ENCODE measurements at places on chromosomes 6 and 20.

DNA sequence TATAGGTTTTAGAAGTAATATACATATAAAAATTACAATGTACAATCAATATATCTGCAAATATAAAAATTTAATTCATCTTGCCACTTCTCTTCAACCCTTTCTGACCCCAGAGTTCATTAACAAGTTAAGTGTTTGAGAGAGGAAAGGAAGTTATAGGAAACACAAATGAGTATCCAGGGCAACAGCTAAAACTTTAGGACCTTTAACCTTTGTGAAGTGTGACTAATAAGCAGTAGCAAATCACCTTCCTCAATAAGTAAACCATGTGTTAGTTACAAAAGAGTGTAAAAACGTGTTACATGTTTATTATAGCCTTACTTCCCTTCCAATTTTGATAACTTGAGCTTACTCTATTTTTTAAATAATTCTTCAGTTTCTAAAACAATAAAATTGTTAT is 73.4 kb upstream of the SIM1 start:
- DNase-seq = no peak

GRCh38 chr20:33229843-33230242 is 6.0 kb upstream of the BPIFA1 start:
- DNase-seq = no peak

GRCh38 chr6:136524339-136524935 is 25.8 kb downstream of the MAP7 start:
- DNase-seq = no peak

DNA sequence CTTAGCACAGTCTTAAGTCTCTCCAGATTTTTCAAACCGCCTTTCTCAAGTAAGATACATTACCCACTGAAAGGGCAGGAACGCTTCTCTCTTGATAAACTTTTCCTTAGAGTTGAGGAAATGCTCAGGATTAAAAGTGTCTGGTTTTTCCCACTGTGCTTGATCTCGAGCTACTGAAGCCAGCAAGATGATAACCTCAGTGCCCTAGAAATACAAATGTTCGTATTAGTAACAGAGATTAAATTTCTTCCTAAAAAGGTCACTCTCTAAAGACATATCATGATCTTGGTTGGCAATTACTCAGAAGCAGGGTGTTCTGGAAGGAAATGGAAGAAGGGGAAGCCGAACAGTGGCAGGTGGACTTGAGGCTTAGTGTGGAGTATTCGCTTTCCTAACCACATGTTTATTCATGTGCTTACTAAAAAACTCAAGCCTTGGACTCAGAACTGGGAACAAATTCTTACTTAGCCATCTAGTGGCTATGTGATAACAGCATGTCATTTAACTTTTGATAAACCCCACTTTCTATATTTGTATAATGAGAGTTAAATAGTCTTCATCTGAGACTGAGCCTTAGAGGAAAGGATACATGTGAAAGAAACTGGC is 20.1 kb downstream of the C6orf141 start:
- DNase-seq = no peak

GRCh38 chr6:169034516-169035167 is 219.0 kb downstream of the THBS2 start:
- DNase-seq = no peak

- peak; percentile 23 for DNase-seq
These were observed 542 bp downstream of the TUBE1 start for GRCh38 chr6:112086744-112087135.

DNA sequence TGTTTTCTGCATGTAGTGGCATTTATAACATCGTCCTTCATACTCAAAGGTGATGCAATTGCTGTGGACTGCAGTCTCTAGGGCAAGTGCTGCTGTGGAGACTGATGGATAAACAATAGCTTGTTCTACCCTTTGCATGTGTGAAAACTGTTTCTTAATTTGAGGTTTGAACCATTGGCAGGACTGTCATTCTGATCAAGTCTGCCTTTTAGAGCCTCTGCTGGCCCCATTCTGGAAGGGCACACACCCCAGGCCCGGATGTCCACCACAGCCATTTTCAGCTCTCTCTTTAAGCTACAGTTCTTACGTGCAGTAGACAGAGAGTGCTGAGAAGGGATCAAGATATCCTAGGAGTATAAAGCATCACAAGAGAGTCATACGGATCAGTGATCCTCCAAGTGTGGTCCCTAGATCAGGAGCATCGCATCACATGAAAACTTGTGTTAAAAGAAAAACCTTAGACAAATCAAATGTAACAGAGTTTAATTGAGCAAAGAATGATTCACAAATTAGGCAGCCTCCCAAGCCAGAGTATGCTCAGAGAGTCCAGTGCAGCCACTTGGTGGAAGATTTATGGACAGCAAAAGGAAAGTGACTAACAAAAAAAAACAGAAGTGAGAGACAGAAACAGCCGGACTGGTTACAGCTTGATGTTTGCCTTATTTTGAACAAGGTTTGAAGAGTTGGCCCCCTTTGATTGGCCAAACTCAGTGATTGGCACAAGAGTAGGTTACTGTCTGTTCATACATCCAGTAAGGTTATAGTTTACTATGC is 52.0 kb downstream of the FRK start:
- DNase-seq = no peak

GRCh38 chr6:85364344-85364743 is 85.5 kb upstream of the NT5E start:
- no peak for DNase-seq

GRCh38 chr6:28226460-28226859 is 1.4 kb downstream of the ZSCAN9 start:
- no peak for DNase-seq

DNA sequence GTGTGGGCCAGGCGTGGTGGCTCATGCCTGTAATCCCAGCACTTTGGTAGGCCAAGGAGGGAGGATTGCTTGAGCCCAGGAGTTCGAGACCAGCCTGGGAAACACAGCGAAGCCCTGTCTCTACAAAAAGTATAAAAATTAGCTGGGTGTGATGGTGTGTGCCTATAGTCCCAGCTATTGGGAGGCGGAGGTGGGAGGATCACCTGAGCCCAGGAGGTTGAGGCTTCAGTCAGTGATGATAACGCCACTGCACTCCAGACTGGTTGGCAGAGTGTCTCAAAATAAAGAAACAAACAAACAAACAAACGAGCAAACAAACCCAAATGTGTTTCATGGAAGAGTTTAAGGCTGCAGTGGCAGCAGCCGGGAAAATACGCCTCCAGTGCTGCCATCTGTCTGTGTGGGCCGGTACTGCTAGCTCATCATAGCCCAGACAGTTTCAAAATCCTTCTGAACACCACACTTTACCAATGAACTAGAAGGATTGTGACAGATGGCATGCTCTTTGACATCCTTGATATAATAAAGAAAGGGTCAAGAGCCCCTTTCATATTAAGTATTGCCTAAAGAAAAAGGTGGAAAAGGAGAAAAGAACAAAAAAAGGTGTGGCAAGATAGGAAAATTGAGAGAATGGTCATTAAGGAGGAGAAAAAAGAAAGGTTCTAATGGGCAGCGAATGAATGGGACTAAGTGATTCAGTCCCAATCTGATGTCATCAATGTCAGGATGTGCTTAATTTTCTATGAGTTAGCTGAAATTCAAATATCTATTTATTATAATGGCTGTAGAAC is 298.6 kb downstream of the SYNE1 start:
- DNase-seq = peak; percentile 12
